ENCODE measurements at places on chromosomes 1 and 21.

GRCh38 chr1:115377411-115377810, 39.4 kb upstream of the NGF start:
- DNase-seq, result no peak

GRCh38 chr1:229231754-229232119, 39.2 kb upstream of the RAB4A start:
- DNase-seq, result no peak

DNA sequence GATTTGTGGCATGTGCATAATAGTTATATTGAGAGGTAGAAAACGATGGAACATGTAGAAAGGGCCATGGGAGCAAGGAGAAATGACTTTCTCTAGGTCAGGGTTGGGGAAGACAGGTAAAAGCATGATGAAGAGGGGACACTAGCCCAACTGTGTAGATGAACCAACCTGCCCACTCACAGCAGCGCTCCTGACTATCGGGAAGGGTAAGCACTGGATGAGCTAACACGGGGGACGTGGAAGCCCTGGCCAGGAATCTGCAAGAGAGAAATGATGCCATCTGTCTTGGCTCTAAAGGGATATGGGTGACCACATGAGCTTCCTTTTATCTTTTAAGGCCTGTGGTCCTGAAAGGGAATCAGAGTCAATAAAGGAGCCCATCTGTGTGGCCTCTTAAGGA, 36.2 kb upstream of the TMEM125 start:
- DNase-seq, result no peak

DNA sequence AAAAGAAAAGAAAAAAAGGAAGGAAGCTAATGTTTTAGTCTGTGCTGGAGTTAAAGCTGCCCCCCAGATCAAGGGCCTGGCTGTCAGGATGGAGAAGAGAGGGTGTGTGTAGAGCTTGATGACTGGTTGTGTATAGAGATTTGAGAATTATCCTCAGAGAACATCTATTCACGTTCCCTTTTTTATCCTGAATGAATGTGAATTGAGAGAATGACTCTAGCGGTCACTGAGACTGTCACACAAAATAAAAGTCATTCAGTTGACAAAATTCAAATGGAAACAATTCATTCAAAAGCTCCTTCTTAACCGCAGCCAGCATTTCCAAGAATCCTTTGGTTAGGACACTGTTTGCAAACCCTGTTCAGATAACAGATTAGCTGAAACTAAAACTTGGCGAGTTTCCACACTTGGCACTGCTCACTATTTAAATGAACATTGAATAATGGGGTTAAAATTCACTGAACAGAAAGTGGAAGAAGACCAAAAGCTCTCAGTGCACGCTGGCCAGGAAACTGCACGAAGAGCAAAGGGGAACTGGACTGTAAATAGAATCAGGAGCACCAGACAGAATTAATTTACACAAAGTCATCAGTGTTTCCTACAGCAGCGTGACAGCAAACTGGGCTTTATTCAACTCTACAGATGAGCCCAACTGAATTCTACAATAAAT, 13.6 kb upstream of the FAM89A start:
- peak; percentile 20 for DNase-seq

- peak; percentile 3 for DNase-seq
Observed at GRCh38 chr1:33902486-33903209, 38.8 kb downstream of the HMGB4 start.

GRCh38 chr1:245516284-245516759, 361.5 kb downstream of the KIF26B start:
- no peak for DNase-seq

DNA sequence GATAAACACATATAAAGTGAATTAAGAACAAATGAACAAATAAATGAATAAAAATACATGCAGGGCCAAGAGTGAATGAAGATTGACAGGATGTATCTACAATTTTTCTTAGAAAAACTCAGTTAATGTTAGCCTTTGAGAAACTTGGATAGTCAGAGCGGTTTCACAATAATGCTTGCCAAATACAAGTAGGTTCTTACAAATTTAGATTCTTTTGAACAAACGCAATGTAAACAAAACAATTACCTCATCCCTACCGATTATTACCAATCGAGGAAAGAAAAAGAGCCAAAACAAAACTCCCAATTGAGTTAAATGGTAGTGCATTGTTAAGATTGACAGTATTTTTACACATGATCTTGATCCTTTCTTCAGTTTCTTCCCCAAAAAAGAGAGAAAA, 176.9 kb upstream of the DEPDC1 start:
- DNase-seq, result no peak

GRCh38 chr1:43621861-43622260, 28.1 kb upstream of the KDM4A start:
- DNase-seq, result no peak

GRCh38 chr1:113326976-113327375, 63.3 kb upstream of the MAGI3 start:
- DNase-seq, result no peak

DNA sequence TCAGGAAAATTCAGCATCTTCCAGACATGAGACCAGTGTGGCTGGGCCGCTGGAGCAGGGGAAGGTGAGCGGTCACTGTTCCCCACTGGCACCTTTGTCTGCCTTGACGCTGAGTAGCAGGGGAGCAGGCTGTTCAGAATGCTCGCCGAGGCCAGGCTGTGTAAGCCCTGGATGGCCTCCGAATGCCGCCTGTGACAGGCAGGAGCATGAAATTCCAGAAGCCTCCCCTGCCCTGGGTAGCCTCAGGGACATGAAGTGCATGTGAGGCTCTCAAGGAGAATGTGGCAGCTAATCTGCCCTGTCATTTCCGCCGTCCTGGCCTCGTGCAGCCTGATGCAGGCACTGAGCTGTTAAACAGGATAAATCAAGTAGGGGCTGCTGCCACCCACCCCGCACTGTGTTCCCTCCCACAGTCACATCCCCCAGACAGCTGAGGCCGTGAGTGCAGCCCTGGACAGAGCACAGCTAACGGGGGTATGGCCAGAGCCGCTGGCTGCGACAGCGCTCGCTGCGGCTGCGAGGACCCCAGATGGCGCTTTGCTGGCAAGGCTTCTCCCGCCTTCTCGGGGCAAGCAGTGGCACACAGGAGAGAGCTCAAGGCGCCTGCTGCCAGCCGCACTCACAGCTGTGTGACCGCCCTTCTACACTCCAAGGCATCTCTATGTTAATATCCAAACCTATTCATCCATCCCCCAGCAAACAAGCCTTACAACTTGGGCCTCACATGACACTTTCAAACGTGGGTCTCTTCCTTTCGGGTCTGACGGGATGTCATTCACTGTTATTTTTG, 105.0 kb upstream of the COL6A1 start:
- peak; percentile 10 for DNase-seq

GRCh38 chr1:170307426-170307825, 161.7 kb downstream of the NTMT2 start:
- no peak for DNase-seq

- no peak for DNase-seq
Observed at GRCh38 chr21:35664683-35665082, 395.6 kb downstream of the SETD4 start.

DNA sequence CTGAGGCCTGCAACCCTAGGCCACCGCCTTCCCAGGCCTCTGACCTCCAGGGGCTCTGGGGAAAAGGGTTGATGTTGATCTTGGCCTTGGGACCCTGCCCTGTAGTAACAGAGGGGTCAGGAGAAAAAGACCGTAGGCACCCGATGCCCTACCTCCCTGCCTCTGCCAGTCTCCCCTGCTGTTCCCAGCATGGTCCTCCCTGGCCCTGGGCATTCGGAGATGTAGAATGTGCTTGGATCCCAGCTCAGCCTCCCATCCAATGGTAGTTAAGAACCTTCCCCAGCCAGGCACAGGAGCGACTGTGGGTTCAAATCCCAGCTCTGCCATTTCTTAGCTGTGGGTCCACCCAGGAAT, 72.0 kb upstream of the TARDBP start:
- no peak for DNase-seq
